ENCODE measurements at places on chromosomes 12 and 14. TPM values are rescaled to one million over a fixed set of nuclear protein-coding genes. Genes with fewer than 3 reads are reported as not detected.

OR4Q2 gene
- total RNA-seq = not detected

KRT7 gene
- total RNA-seq = 2,979 TPM

SERPINA12 gene
- not detected for total RNA-seq

DNA sequence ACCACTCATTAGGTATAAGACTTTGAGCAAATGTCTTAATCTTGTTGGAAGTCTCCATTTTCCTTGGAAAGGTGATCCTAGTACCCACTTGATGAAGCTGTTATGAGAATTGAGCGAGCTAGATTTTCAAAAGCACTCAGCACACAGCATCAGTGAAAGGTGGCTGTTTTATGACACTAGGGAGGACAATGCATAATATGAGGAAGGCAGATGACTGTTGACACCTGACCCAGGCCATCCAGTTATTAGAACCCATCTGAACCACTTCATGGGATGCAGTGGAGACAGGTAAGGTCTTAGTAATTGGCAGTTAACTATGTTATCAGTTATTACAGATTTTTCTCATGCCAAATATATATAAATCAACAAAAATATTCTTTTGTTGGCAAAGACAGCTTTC, 369.9 kb upstream of the PDE3A start:
- no peak for DNase-seq
- no peak overlapping the region for H3K27ac ChIP-seq
- no peaks in the 10 kb centered on the region for H3K36me3 ChIP-seq
- no peaks in the 10 kb centered on the region for H3K4me1 ChIP-seq
- H3K4me3 ChIP-seq = no peak overlapping the region

DNA sequence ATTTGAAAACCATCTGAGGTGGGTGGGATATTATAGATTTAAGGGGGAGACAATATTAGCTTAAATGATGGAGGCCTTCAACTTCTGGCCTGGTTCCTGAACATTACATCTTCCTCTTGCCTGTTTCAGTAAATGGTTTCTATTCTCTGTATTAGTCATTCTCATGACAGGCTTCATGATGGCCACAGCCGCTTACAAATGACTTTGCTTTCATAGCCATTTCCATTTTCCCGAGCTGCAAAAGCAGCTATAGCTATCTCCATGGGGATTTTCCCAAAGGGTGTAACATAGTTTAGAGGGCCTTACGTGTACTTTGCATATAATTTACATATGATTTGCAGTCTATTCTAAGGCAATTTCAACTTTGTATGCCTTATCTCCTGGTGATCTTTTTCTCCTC, 121.8 kb downstream of the NRXN3 start:
- no peak overlapping the region for H3K27ac ChIP-seq
- H3K4me1 ChIP-seq = no peaks in the 10 kb centered on the region
- no peaks in the 10 kb centered on the region for H3K27me3 ChIP-seq
- no peaks in the 10 kb centered on the region for H3K36me3 ChIP-seq
- no peak for DNase-seq

- no peak overlapping the region for H3K27ac ChIP-seq
- peaks cover 47% of the 10 kb centered on the region for H3K27me3 ChIP-seq
- H3K4me3 ChIP-seq = no peak overlapping the region
- DNase-seq = no peak
These were observed 38.0 kb upstream of the CCDC60 start for GRCh38 chr12:119296535-119296934.

DNA sequence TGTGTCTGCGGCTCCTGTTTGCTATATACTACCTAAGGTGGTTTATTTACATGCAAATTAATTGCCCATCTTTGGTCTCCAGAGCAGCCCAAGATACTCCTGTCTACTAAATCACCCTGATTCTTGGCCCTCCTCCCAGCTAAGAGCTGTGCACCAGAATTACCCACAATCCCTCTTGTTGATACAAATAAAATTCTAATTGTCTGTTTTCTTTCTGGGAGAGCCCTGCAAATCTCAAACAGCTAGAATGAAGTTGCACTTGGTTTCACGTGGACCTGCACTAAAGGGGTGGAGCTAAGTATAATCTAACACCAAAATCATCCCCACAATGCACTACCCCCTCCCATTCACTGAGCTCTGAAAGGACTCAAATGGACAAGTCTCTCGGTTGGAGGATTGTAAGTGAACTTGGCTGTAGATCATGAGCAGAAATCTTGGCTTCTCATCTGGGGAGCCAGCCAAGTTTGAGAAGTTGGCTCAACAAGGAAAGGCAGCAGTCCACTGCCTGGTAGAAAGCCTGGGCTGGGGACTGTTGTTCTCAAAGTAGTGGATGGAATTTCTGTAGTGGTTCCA, 6.6 kb downstream of the MAX start:
- no peaks in the 10 kb centered on the region for H3K27me3 ChIP-seq
- H3K36me3 ChIP-seq = peaks cover 58% of the 10 kb centered on the region
- H3K4me1 ChIP-seq = peaks cover 11% of the 10 kb centered on the region
- H3K4me3 ChIP-seq = no peak overlapping the region
- DNase-seq = no peak
